ENCODE measurements at places on chromosomes 1 and 21. TPM values are rescaled to one million over a fixed set of nuclear protein-coding genes. Genes with fewer than 3 reads are reported as not detected.

GRCh38 chr1:200029035-200029821 lies 1.7 kb downstream of the NR5A2 start:
- DNase-seq: no peak

GRCh38 chr1:213871179-213871578 lies 116.6 kb upstream of the PROX1 start:
- no peak for DNase-seq

DNA sequence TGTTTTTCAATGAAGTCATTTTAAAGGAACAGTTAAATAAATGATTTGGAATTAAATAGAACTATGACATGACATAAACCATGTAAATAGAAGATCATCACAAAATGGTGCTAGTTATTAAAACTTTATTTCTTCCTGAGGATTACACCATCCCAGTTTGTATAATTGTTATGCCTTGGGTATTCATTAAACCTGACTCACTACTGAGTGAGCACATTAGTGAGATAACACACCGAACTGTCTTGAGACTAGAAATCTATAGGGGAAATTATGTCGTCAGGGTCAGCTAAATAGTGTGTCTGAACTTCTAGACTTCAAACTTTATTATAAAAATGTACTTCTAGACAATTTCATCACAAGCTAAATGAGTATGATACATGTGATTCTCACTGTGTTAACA lies 189.4 kb downstream of the NCAM2 start:
- DNase-seq: no peak

- no peak for DNase-seq
Observed at GRCh38 chr1:119674111-119674526, 26.1 kb upstream of the ZNF697 start.

GRCh38 chr1:155834296-155834926 lies 22.6 kb downstream of the GON4L start:
- no peak for DNase-seq

- no peak for DNase-seq
Observed at GRCh38 chr1:192998536-192998935, 60.6 kb downstream of the UCHL5 start.

DNA sequence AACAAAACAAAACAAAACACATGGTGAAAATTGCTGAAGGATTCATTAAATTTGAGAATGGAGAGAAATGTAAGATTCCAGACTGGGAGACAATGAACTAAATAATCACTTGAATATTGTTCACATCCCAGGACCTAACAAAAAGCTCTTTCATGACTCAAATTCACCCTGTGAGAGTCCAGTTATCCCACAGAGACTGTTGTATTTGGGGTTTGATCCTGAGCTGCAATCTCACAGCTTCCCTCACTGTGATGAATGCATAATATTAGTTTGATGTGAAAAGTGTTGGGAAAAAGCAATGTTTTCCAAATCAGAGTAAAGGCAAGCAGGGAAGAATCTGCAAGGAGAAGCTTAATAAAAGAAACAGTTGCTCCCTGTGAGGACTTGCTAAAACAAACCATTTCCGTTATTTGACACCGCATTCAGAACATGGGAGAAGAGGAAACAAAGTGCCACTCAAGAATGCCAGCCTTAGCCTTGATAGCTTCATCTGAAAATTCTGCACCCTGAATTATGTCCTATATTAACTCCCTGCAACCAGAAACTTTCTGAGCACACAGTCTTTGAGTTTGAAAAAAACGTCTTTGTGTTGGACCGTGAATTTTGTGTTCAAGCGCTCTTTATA lies 208.8 kb downstream of the DAB1 start:
- DNase-seq: no peak

GRCh38 chr1:81375884-81376548 lies 424.7 kb upstream of the ADGRL2 start:
- DNase-seq: no peak

DNA sequence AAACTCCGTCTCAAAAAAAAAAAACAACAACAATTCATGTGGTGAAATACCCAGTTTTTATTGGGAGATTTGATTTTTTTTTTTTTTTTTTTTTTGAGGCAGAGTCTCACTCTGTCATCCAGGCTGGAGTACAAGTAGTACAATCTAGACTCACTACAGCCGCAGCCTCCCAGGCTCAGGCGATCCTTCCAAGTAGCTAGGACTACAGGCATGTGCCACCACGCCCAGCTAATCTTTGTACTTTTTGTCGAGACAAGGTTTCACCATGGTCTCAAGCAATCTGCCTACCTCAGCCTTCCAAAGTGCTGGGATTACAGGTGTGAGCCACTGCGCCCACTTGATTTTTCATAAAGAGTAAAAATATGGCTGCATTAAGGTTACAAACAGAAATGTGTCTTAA lies 15.4 kb downstream of the FAM76A start:
- DNase-seq: no peak

DNA sequence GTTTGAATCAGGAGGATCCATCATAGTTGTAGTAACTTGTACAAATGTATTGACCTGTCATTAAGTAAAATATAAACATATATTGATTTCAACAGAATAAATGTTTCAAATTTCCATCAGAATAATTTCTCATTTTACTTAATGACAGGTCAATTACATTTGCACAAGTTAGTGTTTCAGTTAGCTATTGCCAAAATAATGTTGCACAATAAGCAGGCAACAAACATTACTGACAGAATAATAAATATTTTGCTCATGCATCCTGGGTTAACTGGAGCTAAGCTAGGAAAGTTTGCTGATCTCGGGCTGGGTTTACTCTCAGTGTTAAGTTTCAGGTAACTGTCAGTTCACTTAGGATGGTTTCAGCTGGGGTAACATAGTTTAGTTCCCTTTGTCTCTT lies 822.4 kb downstream of the KCNT2 start:
- no peak for DNase-seq

- no peak for DNase-seq
Observed at GRCh38 chr1:53122201-53122885, 20.1 kb downstream of the SLC1A7 start.

- DNase-seq: peak; percentile 46
Observed at GRCh38 chr1:5481889-5482288, 510.3 kb downstream of the NPHP4 start.

Gene FAM163A
- not detected for total RNA-seq

Gene HTR1D
- total RNA-seq: not detected

Gene PTPN14
- 0.28 TPM for total RNA-seq

Gene CA6
- not detected for total RNA-seq

Gene CTSS
- 127 TPM for total RNA-seq

Gene CALML6
- 0.25 TPM for total RNA-seq

Gene AK5
- total RNA-seq: 0.65 TPM

Gene HHIPL2
- total RNA-seq: 0.10 TPM
